ENCODE measurements at places on chromosomes 1 and 21.
A peak's percentile ranks its signal among the peaks of the same experiment; 100 is the strongest.

DNA sequence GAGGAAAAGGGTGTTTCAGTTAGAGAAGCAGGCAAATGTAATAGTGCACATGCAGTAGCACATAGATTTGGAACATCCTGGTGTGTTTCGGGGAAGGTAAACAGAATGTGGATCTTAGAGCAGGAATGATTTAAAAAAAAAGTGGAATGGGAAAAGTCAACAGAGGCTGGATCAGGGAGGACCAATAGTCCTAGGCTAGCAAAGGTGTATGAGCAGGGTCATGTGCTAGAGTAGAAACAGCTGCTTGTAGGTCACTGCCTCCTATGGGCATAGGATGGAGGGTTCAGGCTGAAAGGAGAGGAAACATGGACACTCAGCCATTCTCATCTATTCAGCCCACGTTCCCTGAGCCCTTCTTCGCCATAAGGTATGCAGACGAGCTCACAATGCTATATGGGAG is 3.7 kb upstream of the KPNA6 start:
- DNase-seq, result no peak

- DNase-seq, result no peak
Observed at GRCh38 chr21:45261093-45261492, 26.6 kb downstream of the POFUT2 start.

DNA sequence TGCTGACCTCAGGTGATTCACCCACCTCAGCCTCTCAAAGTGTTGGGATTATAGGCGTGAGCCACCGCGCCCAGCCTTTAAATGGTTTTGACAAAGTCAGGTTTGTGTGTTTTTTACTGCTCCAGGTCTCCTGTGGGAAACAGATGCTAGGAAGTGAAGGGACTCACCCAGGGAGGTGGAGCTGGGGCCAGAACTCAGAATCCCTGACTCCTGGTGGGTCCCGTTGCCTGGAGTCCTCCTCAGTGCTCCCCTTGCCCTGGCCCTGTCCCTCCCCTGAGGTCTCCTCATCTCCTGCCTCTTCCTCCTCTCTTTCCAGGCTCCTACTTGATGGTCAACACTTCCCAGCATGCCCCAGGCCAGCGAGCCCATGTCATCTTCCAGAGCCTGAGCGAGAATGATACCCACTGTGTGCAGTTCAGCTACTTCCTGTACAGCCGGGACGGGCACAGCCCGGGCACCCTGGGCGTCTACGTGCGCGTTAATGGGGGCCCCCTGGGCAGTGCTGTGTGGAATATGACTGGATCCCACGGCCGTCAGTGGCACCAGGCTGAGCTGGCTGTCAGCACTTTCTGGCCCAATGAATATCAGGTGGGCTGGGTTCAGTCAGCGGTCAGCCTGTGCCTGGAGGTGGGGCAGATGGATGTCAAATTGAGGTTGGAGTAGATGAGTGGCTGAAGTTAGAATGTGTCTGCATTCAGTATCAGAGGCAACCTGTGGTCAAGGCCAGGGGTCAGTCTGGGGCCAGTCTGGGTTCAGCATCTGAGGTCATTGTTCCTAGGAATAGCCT is 22.1 kb downstream of the PTPRU start:
- no peak for DNase-seq

DNA sequence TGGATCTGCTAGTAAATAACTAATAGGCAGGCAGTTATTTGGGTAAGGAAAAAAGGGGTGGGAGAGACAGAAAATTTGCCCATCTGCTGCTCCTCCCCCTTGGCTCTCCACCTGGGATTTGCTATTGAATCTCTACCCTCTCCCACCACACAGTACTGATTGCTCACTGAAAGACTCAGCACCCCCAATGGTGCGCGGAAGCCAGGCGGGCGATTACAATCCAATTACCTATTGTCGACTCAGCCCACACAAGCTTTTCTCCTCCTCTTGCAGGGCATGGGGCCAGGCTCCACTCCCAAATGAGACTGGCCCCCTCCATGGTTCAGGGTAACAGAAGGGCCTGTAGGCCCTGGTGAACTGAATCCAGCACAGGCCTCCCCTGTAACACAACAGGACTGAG is 2.7 kb upstream of the HMGN2 start:
- no peak for DNase-seq

DNA sequence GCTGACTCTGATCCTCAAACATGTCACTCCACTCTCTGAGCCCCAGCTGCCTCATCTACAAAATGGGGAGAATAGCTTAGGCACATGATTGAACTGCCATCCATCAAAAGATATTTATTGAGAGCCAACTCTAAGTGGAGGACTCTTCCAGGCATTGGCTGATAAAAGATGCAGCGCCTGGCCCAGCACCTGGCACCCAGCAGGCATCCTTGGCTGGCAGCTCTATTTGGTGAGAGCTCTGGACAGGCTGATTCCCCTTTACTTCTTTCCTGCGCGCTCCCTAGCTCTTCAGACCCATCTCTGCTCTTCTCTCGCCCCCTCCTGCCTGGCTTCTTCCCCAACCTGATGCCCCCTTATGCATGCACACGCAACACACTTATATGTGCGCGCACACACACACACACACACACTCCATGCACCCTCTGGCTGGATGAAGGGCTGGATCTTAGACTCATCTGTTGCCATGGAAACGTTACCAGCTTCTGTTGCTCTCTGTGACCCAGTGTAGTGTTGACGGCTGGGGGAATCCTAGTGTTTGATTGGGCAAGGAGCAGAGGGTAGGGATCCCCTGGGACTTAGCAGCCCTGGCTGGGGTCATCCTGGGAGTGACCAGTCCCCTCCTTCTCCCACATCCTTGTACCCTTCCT is 49.3 kb downstream of the VWA5B1 start:
- no peak for DNase-seq

DNA sequence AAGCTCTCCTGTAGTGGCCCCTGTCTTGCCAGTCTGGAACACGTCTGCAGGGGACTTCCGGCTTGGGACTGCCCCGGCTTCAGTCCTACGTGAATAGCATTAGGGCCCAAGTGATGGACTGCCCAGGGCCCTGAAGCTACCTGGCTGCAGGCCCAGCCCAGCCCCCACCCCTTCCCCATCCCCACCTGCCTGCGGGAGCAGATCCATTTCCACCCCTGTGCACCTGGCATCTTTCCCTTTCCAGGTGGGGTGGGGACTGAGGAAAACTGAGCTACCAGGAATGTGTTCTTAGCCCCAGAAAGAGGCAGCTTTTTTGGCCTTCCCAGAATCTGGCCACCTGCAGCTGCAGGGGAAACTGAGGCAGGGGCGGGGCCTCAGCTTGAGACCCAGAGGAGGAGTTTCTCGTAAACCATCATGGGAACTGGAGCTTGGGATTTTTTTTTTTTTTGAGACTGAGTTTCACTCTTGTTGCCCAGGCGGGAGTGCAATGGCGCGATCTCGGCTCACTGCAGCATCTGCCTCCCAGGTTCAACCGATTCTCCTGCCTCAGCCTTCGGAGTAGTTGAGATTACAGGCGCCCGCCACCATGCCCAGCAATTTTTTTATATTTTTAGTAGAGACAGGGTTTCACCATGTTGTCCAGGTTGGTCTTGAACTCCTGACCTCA is 3.2 kb downstream of the EDN2 start:
- no peak for DNase-seq

DNA sequence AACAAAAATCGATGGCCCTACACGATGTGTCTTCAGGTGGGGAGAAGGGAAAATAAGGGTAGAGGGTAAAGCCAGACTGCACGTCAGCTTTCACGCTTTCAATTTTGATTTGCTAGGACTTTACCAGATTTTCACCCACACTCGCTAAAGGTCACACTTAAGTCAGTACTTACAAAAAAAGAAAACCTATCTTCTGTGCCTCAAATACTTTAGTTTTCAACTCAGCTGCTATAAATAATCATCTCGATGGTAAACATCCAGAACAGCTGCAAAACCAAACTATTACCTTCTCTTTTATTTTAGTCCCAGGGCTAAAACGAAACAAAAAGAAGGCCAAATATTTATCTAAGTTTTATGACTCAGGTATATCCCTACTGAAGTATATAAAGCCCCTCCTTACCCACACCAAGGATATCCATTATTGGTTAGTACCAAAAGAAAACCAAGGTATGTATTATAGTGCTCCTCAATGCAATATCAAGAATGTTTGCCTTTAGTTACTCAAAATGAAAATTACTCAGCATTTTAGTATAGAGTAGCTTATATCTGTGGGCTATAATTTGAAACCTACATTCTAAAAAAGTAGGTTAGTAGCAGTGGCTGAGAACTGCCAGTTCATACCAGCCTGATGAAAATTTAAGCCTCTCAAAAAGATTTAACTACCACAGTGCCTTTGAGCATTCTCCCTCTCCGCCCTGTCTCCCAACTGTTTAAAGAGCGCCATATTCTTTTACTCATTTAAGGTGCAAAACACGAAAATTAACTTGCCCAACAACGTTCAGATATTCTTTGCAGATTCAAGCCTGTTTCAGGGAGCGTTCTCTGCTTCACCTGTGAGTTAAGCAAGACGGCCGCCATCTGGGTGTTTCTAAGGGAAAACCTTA is 1.5 kb downstream of the CSDE1 start:
- DNase-seq, result no peak

GRCh38 chr1:47894410-47895278 is 102.5 kb downstream of the TRABD2B start:
- DNase-seq, result peak; percentile 38

- DNase-seq, result no peak
Observed at GRCh38 chr1:47984175-47984789, 12.9 kb downstream of the TRABD2B start.

GRCh38 chr1:248686815-248687214 is 15.8 kb downstream of the OR14I1 start:
- peak; percentile 31 for DNase-seq

DNA sequence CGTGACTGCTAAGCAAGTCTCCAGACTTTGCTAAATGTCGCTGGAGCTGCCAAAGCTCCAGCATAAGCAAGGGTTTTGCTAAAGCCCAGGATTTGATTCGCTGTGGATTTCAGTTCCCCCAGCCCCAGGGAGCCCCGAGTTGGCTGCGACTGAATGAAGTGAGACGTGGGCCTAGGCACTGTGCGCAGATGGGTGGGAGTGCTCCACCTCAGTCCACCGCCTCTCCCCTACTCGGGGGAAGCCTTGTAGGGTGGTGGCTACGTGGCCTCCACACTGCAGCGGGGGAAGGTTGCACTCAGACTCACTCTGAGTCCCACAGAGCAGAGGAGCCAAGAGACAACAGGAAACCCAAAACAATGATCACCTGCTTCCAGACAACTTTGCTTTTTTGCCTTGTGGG is 397.8 kb upstream of the VAMP3 start:
- DNase-seq, result no peak

DNA sequence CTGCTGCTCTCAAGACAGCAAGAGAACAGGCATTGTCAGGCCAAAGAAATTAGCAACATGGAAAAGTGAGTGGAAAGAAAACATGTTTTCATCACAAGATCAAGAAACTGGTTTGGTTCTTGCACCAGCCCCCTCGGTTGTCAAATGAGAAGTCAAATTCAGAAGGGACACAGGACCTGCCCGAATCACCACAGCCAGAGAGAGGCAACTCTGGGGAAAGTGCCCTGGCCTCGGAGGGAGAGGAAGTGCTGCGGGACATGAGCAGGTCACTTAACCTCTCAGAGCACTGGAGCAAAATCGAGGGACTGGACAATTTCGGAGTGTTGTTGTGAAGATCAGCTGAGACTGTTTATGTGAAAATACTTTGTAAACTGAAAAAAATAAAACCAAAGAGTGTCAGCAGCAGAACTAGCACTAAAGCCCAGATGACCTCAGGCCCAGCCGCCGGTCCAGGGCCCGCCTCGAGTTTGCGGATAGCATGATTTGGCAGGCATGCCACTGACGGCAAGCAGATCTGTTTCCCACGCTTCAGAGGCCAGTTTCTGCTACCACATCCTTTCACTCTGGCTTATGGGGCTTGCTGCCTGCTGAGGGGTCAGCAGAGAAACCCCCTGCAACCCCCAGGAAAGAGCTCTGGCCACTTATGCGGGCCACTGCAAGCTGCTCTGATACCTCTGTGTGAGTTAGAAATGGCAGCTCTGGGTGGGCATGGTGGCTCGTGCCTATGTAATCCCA is 32.1 kb downstream of the CD247 start:
- no peak for DNase-seq

DNA sequence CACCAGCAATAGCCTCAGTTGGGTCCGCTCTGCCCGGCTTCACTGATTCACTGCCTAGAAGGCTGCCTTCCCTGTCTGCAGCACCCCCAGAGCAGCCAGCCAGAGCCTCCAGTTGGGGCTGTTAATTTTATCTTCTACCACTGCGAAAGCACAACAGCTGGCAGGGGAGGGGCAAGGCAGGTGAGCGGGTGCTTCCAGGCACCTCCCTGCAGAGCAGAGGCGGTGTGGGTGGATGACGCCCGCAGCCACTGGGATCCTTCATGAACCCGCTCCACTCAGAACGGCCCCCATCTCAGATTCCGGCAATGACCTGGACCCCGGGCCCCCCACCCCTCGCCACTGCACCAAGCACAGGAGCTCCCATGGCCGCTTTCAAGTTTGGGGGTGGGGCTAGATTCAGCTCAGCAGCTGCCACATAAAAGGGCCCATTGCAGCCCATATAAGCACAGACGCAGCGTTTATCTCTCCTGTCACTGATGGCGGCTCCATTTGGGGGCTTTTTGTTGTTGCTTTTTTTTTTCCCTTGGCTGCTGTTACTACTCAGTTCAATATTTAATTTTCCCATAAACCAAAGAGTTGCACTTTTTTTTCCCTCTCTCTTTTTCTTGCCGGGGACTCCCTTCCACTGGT is 128.0 kb upstream of the KLHDC7A start:
- no peak for DNase-seq

DNA sequence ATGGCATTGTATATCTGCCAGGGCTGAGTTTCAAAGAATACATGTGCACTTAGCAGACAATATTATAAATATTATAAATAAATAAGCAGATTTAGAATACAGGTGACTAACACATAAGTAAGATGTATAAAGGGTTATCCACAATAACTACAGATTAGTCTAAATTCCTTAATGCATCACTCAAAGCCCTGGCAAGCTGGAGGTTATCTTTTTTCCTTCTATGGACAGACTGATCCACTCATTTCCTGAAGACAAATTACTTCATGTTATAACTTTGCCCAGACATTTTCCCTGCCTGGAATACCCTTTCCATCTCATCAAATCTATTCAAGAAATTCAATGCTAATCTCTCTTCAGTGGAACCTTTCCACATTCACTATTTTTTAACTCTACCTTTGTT is 38.8 kb downstream of the LUZP1 start:
- DNase-seq, result no peak

- DNase-seq, result no peak
Observed at GRCh38 chr1:228089519-228090380, 7.2 kb downstream of the ARF1 start.

- DNase-seq, result no peak
Observed at GRCh38 chr21:44694776-44695175, 2.2 kb upstream of the KRTAP10-12 start.

DNA sequence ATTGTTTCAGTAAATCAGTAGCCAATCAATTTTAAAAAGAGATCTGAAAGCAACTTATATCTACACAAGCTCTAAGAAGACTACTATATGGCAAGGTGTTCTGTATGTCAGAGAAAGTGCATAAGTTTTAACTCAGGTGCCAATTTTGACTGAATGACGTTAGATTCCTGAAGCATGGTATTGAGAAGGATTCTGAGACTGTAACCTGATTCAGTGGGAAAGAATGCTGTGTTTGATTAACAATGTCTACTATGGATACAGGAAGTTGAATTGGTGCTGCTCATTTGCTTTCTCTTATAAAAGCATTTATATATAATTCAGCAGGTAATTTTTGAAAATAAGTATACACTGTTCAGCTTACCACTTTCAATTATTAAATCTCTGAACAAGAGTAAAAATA is 156.3 kb downstream of the PAPPA2 start:
- no peak for DNase-seq

- DNase-seq, result no peak
Observed at GRCh38 chr21:33783187-33783979, 132.2 kb downstream of the ATP5PO start.
